ENCODE measurements at places on chromosomes 16 and 17.

DNA sequence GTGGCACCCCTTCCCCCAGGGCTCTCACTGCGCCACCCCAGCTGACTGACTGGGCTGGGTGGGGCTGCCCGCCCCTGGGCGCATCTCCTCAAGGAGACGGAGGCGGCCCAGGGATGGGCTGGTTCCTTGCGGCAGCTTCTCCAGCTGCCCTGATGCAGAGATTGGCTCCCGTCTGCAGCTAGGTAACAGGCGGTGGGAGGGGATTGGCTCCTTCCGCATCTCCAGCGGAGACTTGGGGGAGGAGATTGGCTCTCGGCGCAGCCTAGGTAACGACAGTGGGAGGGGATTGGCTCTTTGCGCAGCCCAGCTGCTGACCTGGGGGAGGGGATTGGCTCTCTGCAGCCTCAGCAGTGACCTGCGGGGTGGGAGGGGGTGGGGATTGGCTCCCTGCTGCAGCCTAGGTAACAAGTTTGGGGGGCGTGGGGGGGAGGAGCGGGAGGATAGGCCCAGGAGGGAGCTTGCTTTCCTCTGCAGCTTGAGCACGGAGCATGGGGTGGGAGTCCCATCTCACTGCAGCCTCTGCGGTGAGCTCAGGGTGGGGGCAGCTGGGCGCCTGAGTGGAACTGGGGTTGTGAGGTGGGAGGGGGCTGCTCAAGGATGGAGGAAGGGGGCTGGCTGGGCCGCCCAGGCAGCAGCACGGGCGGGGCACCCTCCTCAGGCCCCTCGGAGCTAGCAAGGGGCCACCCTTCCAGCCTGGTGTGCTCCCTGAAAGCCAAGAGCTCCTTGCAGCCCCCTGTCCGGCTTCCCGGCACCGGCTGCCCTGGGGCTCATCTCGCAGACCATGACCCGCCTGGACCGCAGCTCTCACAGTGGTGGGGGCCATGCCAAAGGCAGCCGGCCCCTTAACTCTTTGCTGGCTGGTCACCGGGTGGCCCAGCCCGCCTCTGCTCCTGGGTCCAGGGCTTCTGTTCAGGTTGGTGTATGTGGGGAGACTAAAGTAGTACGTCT, 6.4 kb downstream of the NFE2L1 start:
- no peak for DNase-seq

- peak; percentile 29 for DNase-seq
Measured at GRCh38 chr17:3963237-3964201, 718 bp downstream of the ATP2A3 start.

DNA sequence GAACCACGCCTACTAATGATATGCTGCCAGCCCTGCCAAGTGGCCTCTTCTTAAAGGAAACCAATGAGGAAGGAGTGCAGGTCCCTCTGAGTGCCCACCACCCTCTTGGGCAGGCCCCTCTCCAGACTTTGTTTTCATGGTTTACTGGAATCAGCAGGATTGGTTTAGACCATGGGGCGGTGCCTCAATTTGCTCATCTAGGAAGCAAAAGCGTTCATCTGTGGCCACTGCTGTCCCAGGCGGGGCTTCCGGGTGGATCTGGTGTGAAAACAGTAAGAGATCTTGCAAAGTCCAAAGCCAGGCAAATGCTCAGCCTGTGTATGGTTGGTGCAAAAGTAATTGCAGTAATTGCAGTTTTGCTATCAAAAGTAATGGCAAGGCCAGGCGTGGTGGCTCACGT, 71.3 kb downstream of the AMFR start:
- DNase-seq: no peak

GRCh38 chr17:62649570-62649969, 22.1 kb downstream of the MRC2 start:
- no peak for DNase-seq

DNA sequence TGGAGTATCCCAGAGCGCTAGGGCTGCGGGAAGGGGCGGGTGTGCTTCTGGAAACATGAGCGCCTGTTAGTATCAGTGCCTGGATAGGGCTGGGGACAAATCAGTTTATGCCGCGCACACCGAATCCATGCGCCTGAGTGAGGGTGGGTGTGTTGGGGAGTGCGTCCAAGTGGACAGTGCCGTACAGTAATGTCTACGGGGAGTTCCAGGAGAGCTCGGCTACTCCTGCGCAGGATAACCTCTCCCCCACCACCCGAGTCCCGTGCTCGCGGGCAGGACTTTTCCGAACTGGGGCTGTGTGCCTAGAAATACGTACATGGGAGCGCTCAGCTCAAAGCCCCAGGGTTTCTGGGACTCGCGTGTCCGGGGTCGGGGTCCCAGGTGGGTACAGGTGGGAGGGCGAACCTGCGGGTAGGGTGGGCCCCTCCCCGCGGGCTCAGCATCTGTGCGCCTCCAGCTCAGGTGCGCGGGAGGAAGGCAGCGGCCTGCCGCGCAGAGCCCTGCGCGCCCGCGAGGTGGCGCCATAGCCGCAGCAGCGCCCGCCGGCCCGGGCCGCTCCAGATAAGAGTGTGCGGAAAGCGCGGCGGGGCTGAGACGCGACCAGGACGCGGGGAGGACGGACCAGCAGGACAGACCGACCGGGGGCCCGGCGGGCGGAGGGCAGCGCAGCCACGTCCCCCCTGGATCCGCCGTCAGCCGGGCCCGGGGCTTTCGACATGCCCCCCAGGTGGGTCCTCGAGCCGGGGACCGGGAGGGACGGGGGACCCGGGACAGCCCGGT, at the start of gene HIC1:
Gene HIC1 (plus strand): TSS at position 592 of the 780 bp plus-strand sequence. CDS start 1,588 bp downstream, outside the sequence.
- peak; percentile 77 for DNase-seq

Measured in stimulated activated CD4-positive, alpha-beta T cell treated with anti-CD3 and anti-CD28 coated beads, Interleukin-15, amount 100 ng/mL, for 1 hour (primary cell).